ENCODE measurements at places on chromosomes 13 and 19.
A peak's percentile ranks its signal among the peaks of the same experiment; 100 is the strongest.

DNA sequence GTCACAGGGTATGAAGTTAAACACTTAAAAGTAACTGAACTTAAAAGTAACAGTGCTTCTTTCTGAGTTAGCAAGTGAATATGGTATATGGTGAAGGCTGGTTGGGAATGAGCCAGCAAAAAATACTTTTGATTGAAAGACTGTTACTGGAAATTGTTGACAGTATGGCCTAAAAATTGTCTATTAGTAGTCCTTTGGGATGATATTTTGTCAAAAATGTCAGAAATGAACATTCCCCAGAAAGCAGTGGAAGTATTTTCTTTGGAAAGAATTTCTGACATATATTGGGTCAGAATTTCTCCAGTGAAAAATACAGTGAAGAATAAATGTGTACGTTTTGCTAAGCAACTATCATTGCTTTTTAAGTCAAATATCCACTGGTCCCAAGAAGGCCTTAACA is 860.5 kb downstream of the PCDH9 start:
- DNase-seq = no peak

- peak; percentile 91 for DNase-seq
Measured at GRCh38 chr19:18785179-18786124, 5.7 kb downstream of the COMP start.

DNA sequence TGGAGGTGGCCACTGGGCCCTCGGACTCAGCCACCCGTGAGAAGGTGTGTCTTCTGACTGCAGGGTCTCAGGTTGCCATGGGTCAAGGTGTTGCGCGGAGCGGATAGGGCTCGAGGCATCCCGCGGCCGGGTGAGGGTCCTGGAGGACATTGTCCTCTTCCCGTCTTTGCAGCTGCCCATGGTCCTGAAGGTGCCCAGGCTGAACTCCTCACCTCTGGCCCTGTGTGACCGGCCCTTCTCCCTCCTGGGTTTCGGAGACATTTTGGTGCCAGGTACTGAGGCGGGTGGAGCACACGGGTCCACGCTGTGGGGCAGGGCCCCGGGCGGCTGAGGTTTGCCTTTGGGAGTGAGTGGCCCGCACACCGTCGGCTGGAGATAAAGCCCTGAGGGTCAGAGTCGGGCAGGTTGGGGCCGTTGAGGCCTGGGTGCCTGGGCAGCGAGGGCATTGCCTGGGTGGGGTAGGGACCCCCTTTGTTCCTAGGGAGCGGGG is 15.6 kb upstream of the TMPRSS9 start:
- no peak for DNase-seq

DNA sequence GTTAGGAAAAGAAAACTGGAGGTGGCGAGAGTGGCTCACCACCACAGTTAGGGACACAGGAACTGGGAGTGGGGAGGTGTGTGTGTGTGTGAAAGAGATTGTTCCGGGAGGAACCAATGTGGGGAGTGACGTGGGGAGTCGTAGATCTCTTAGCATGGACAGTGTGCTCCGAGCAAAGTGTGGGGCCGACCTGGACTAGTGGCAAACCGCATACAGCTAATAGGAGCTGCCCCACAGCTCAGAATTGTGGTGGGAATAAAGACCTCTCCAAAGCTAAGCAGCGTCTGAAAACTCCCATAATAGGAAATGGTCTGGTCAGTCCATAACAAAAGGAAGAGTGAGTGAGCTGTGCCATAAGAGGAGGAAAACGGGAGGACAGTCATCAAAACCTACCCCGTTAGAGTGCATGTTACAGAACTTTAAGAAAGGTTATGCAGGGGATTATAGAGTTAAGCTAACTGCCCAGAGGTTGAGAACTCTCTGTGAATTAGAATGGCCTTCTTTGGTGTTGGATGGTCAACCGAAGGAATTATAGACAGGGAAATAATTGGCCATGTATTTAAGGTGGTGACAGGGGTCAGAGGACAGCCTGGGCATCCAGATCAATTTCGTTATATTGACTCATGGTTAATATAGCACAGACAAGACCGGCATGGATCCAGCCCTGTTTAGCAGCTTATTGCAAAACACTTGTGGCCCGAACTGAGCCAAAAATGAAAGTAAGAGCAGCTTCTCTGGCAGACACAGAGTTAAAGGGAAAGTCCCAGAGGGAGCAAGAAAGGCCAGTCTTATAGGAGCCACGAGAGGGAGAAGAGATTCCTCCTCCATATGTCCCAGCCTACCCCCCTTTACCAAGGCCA is 8.9 kb upstream of the SLC15A1 start:
- DNase-seq = no peak

GRCh38 chr19:13492128-13492527 is 14.2 kb downstream of the CACNA1A start:
- no peak for DNase-seq

- DNase-seq = no peak
Measured at GRCh38 chr19:5718037-5718578, 1.8 kb downstream of the LONP1 start.

DNA sequence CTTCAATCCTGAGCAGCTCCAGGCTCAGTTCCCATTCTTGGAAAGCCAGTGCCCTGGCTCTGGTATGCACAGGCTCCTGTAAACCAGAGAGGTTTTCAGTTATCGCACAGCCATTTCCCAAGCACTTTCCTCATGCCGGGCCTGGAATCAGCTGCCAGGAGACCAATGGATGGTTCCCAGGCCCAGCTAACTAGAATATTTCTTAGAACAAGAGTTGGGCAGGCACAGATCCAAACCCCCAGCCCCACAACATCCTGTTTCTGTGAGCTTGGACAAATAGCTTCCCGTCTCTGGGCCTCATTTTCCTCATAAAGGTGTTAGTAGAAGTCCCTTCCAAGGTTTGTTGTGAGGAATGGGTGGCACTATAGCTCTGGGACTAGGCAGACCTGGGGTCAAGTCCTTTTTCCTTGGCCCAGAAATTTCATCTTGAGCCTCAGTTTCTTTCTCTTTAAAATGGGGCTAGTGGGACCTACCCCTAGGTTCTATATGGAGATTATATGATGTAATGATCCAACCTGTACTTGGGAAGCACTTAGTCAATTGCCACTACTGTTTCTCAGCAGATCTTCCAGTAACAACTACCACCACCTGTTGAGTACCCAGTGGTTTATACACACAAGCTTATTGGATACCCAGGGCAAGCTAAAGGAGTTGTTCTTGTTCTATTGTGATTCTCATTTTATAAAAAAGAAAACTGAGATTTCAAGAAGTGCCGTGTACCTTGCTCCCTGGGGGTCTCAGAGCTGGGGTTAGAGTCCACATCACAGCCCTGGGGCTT is 5.1 kb upstream of the CCDC97 start:
- no peak for DNase-seq

DNA sequence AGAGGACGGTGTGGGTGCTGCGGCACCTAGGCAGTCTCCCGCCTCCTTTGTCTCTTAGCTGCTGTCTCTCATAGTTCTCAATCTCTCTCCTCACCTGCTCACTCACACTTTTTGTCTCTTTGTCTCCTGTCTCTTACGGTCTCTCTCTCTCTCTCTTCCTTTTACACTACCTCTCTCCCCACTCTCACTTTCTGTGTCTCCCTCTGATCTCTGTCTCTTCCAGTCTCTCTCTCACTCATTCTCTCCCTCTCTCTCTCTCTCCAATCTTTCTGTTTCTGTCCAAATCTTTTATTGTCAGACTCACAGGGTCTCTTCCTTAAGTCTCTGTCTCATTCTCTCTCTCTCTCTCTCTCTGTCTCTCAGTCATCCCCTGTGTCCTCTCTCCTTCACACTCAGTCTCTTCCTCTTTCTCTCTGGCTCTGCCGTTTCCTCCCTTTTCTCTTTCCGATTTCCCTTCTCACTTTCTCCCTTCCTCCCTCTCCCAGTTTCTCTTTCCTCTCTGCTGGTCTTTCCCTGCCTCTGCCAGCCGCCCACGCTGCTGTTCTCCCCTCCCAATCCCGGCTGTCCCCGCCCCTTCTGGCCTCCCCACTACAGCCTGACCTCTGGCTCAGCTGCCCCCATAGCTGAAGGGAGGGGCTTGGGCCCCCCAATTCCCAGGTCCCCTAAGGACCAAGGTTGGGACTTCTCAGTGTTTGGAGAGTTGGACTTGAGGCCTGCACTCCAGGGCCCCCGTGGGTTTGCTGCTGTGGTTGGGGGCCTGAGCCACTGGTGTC is at the start of gene PLEKHA4:
PLEKHA4 (minus strand) TSS at position 504 of the 773 bp plus-strand sequence. CDS start 997 bp downstream, outside the sequence.
- DNase-seq = no peak

DNA sequence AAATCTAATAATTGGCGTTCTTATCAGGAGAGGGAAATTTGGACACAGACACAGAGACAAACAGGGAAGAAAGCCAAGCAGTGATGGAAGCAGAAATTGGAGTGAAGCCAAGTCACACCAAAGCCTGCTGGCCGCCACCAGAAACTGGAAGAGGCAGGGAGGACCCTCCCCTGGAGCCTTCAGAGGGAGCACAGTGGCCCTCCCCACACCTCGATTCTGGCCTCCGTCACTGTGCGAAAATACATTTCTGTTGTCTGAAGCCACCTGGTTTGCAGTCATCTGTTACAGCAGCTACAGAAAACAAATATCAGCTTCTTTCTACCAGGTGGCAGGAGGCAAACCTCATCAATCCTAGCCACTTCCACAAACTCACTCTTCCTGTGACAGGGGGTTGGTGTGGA is 8.3 kb upstream of the TLE6 start:
- DNase-seq = no peak

DNA sequence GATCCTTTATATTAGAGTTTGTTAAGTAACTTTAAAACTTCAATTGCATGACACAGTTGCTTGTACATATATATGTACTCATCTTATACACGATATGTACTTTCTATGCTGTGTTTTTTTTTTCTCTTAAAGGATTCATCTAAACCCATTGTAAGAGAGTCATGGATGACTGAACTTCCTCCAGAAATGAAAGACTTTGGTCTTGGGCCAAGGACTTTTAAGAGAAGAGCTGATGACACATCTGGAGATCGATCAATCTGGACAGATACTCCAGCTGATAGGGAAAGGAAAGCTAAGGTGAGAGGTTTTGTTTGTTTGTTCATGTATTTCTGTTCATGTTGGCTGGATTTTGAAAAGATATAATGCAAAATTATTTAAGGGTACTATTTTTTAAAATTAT is 26.0 kb downstream of the GPALPP1 start:
- no peak for DNase-seq

- no peak for DNase-seq
Measured at GRCh38 chr13:112664501-112665203, 25.2 kb upstream of the ATP11A start.

GRCh38 chr13:103218253-103218652 is 152.0 kb upstream of the SLC10A2 start:
- no peak for DNase-seq

GRCh38 chr19:1131718-1132551 is 28.1 kb downstream of the GPX4 start:
- no peak for DNase-seq

DNA sequence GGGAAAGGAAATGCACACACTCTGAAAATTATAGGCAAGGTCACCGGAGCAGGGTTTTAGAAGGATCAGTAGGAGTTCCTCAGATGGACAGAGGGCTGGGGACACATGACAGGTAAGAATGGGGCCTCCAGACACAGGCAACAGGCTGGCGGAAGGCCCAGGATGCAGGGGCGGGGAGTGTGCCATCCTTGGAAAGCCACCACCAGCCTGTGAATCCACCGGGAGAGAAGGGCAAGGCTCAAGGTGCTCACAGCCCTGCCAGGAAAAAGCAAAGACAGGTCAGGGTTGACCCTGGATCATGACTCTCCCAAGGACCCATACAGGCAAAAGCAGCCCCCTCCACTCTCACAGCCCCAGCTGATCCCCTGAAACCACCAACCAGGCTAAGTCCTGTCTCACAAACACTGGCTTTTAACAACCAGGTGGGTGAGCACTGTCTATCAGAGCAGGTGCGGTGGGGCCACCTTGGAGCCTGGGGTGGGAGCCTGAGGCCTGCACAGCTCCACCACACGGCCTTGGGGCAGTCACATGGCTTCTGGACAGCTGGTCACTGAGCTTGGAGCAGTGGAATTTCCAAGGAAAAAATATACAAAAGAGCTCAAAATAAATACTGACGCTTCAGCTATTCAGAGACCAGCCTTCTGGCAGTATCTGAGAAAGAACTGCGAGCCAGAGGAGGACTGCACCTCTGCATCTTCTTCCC is 35.2 kb upstream of the ISYNA1 start:
- no peak for DNase-seq

- DNase-seq = peak; percentile 29
Measured at GRCh38 chr13:72495681-72496080, 231.7 kb downstream of the MZT1 start.

- no peak for DNase-seq
Measured at GRCh38 chr19:28444362-28444761, 768.6 kb downstream of the UQCRFS1 start.

GRCh38 chr13:36212789-36213188 is 1.6 kb downstream of the SOHLH2 start:
- peak; percentile 25 for DNase-seq

- DNase-seq = no peak
Measured at GRCh38 chr13:71685072-71685471, 181.9 kb downstream of the DACH1 start.
